T-cell (primary cell): ENCODE measurements at places on chromosomes 6 and 20. TPM values are rescaled to one million over a fixed set of nuclear protein-coding genes. Genes with fewer than 3 reads are reported as not detected.

The DUSP15 gene
- not detected for total RNA-seq

The LKAAEAR1 gene
- total RNA-seq, result 0.86 TPM

- no peak for DNase-seq
- no peak overlapping the region for H3K27ac ChIP-seq
- no peaks in the 10 kb centered on the region for H3K4me1 ChIP-seq
- no peaks in the 10 kb centered on the region for H3K36me3 ChIP-seq
These were observed 13.6 kb upstream of the PDE7B start for GRCh38 chr6:135837735-135838449.

GRCh38 chr20:46757754-46758678 is 48.6 kb downstream of the SLC2A10 start:
- no peak overlapping the region for H3K27ac ChIP-seq
- H3K36me3 ChIP-seq, result no peaks in the 10 kb centered on the region
- H3K27me3 ChIP-seq, result no peaks in the 10 kb centered on the region
- H3K4me1 ChIP-seq, result no peaks in the 10 kb centered on the region
